Activated CD8-positive, alpha-beta memory T cell treated with anti-CD3 and anti-CD28 coated beads, Interleukin-2, amount 10 ng/mL, durations not matched to agents 7 days and 5 days (primary cell): ENCODE measurements at places on chromosomes 16 and 17. TPM values are rescaled to one million over a fixed set of nuclear protein-coding genes. Genes with fewer than 3 reads are reported as not detected.
A peak's percentile ranks its signal among the peaks of the same experiment; 100 is the strongest.

The COG1 gene
- 33.9 TPM for total RNA-seq

The AGRP gene
- total RNA-seq: not detected

The EXOC3L1 gene
- not detected for total RNA-seq

The ZFP3 gene
- total RNA-seq: 2.9 TPM

The VASN gene
- not detected for total RNA-seq

The NPIPA8 gene
- total RNA-seq: 29.6 TPM

The NKD1 gene
- total RNA-seq: 0.33 TPM

The HASPIN gene
- total RNA-seq: 30.4 TPM

The CLEC18B gene
- 0.59 TPM for total RNA-seq

The ATP1B2 gene
- not detected for total RNA-seq

The C16orf46 gene
- total RNA-seq: not detected

The DECR2 gene
- total RNA-seq: 6.3 TPM

The DUXB gene
- total RNA-seq: not detected

The PMP22 gene
- total RNA-seq: not detected

DNA sequence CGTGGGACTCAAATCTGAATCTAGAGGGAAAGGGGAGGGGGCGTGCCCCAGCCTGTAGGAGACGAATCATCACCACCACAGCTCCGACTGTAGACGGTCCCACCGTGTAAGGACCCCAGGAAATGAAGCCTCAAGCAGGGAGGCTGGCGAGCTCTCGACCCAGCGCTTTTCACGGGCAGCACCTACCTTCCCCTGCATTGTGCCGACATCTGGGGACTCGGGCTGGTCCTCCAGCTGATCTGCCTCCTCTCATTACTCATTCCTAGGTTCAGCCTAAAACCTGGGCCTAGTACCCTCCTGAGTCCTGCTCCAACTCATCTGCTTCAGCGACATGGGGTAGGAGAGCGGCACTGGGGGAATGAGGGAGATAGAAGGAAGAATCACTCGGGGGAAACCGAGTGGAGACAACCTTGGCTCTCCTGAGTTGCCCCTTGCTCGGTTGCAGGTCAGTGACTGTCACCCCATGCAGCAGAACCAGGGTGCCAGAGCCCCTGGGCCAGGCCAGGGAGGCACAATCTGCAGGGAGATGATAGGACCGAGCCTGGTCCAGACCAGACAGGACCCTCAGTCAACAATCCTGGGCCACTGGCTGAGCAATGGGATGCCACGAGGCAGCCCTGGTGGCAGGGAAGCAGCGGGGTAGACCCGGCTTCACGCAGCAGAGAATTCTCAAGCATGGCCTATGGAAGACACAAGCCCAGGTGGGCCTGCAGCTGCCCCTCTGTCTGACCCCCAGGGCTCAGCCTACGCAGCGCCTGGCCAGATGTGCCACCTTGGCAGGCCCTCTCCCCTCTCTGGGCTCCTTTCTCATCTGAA is 833 bp upstream of the BCAR1 start:
- no peak for DNase-seq

- DNase-seq: no peak
Measured at GRCh38 chr17:27478901-27479538, 22.8 kb downstream of the KSR1 start.

DNA sequence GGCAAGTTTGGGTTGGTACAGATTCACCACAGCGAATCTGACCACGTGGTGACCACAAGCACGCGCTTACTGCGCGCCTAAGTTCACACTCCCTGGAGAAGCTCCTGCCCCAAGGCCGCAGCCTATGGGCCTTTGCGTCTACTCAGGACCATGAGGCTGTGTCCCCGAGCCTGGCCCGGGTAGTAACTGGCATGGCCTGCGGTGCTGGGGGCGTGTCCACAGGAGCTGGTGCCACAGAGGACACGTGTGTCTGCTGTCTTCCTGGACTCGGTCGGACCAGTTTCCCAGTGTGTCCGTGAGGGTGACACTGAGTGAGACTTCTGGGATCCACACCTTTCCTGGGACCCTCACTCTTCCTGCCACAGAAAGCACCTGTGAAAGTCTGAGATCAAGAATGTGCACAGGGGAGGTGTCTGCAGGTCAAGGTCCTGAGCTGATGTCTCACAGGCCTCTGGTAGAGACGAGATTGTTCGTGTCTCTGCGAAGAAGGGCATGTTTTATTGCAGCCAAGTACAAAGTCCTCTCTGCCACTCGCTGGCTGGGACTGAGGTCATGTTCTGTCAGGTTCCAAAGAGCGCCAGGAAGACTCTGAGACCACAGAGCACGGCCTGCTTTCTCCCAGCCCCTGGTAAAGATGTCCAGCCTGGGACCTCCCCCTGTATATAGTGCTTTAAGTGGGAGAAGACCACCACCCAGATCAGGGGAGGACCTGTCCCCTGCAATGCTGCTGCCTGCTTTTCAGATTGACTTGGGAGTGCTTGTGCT is 25.2 kb upstream of the CAPN15 start:
- no peak for DNase-seq

DNA sequence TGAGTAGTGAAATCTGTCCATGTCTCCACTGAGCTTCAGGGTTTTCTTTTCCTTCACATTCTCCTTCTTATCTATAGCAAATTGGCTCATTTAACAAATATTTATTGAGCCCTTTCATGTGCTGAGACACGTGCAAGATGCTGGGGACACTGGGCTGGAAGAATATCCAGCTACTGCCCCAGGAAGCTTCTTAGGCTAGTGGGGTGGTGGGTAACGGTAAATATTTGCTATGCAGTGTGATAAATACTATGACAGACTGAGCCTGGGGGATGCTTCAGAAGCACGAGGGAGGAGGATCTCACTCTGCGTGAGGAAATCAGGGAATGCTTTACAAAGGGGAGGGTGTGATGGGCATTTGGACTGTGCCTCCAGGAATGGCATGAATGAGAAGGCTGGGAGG is 524.1 kb downstream of the GRIN2A start:
- no peak for DNase-seq

DNA sequence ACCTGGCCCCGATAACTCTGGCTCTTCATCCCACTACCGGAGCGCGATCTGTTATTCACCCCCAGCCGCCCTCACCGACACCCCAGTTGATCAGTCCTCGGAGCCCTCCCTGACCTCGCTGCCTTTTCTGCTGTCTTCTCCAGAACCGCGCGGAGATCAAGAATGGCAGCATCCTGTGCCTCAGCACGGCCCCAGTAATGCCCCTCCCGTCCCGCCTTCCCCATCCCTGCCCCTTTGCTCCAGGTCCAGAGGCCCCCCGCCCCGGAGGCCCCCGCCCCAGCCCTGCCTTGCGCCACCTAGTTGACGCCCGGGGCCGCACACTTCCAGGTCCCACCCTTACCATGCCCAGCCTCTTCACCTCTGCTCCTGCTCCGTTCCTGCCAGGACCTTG is 872 bp downstream of the ELMO3 start:
- DNase-seq: no peak

DNA sequence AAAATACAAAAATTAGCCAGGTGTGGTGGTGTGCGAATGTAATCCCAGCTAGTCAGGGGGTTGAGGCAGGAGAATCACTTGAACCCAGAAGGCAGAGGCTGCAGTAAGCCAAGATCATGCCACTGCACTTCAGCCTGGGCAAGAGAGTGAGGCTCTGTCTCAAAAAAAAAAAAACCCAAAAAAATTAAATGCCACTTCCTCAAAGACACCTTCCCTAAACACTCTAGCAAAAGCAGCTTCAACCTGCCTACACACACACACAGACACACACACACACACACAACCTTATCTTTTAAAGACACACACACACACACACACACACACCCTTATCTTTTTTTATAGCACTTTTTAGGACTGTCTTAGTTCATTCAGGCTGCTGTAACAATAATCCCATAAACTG is 201.7 kb upstream of the PSMD7 start:
- no peak for DNase-seq

- no peak for DNase-seq
Measured at GRCh38 chr16:4925791-4926190, 11.2 kb downstream of the PPL start.

DNA sequence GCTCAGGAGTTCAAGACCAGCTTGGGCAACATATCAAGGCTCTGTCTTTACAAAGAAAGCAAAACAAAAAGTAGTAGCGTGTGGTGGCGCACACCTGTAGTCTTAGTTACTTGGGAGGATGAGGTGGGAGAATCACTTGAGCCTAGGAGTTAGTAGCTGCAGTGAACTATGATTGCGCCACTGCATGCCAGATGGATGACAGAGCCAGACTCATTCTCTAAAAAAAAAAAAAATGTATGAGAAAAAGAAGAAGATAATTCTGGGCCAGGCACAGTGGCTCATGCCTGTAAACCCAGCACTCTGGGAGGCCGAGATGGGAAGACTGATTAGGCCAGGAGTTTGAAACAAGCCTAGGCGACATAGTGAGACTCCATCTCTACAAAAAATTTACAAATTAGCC is 28.5 kb downstream of the STAT5B start:
- no peak for DNase-seq

- no peak for DNase-seq
Measured at GRCh38 chr17:65227637-65228036, 90.5 kb downstream of the RGS9 start.

GRCh38 chr17:21082001-21082436 is 39.2 kb upstream of the USP22 start:
- DNase-seq: no peak

- DNase-seq: no peak
Measured at GRCh38 chr17:73609758-73610157, 34.5 kb downstream of the SDK2 start.

DNA sequence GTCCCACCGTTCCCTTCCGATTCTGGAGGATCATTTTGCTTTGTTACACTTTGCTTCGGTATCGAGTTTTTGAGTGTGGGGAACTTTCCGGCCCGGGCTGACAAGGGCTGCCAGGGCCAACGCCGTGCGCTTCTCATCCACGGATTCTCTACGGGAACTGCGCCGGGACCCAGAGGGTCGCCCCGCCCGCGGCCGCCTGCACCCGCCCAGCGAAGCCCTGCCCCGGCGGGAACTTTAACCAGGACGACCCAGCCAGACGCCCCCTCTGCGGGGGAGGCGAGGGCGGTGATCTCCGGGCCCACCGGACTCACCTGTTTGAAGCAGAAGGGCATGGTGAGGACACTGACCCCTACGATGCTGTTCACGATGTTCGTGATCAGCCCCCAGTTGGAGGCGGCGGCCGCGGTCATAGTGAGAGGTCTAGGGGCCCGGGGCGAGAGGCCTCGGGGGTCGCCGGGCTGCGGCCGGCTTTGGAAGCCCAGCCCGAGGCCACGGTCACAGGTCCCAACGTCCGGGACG is 536 bp downstream of the SLC38A10 start:
- DNase-seq: peak; percentile 42

GRCh38 chr17:48294020-48294805 is 135.8 kb downstream of the SKAP1 start:
- DNase-seq: no peak

DNA sequence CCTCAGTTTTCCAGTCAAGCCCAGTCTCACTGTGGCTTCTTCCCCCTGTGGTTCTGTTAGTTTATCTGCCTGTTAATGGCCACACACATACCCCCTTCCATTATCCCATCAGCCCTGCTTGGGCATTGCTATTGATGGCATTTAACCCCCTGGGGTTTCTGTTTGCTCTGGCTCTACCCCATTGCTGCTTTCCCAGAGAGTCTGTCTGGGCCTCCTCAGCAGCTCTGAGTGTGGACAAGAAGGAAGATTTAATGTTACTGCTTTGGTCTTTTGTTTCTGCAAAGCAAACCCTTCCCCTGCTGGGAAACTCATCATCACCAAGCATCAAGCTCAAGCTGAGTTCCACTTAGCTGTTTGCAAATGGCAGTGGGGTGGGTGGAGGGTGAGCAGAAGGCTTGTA is 162.7 kb downstream of the CCT6B start:
- no peak for DNase-seq

DNA sequence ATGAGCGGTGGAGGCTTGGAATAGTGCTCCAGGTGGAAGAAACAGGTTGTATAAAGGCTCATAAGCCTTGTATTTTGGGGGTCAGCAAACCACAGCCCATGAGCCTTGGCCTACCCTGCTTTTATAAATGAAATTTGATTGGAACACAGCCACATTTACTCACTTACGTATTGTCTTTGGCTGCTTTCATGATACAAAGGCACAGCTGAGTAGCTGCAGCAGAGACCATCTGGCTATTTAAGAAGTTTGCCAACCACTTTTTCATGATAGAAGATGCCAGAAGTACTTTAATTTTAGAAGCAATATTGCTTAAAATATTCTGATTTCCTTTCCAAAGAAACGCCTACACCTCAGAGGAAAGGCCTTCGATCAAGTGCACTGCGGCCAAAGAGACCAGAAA is 73.8 kb downstream of the C17orf58 start:
- no peak for DNase-seq

GRCh38 chr17:82391496-82392066 is 20.0 kb downstream of the UTS2R start:
- DNase-seq: no peak

DNA sequence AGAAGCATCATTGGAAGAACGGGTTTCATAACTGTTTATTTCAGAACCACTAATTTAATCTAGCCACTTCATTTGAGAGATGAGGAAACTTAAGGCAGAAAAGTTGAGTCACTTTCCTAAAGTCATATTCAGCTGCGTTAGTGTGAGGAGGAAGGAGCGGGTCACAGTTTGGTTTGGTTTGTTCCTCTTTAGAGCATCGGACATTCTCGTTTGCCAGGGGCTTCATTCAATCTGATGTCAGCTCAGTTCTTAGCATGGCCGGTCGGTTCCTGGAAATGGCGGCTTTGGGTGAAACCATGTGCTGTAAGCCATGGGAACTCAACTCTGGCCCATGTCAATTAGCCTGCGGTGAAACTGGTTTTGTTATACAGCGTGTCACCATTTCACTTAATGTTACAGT is 186.5 kb downstream of the LGALS9B start:
- DNase-seq: no peak

GRCh38 chr17:38456031-38456815 is 28.0 kb downstream of the ARHGAP23 start:
- DNase-seq: no peak

DNA sequence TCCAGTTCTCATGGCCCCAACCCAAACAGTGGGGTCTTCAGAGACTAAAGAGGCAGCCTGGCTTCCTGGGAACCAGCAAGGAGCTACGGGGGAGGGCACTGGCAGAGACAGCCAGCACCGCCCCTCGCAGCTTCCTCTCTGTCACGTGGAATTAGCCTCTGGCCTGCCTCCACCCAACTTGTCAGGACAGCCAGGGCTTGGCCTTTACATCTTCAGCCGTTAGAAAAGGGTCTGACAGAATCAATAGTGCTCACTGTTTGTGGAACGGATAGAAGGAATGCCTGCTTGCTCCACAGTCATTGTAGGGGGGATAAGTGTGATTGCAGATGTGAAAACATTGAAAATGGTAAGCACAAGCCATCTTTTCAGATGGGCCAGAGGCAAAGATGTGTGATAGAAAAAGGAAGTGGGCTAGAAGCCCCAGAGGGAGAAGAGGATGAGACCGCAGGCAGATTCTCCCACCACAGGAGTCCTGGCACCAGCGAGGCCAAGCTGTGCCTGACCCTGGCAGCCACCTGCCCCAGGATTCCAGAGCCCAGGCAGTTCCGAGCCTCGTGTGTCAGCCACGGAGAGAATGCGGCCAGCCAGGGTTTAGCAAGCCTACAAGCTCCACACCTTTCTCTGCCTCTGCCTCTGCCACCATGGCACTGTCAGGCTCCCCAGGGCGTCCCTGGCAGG is 18.6 kb downstream of the GRIN2C start:
- DNase-seq: no peak
